ENCODE measurements at places on chromosomes 12 and 14. TPM values are rescaled to one million over a fixed set of nuclear protein-coding genes. Genes with fewer than 3 reads are reported as not detected.

Gene SSPN
- total RNA-seq = 21.0 TPM

Gene P2RX2
- total RNA-seq = not detected

Gene RNU6-8
- not detected for total RNA-seq

Gene HHIPL1
- 2.4 TPM for total RNA-seq

Gene SMOC1
- total RNA-seq = 7.7 TPM

Measured in subcutaneous adipose tissue (tissue), 4 donors.